A172 (cell line): ENCODE measurements at places on chromosomes 5 and 9. TPM values are rescaled to one million over a fixed set of nuclear protein-coding genes. Genes with fewer than 3 reads are reported as not detected.

GRCh38 chr9:130639124-130639765 is 25.1 kb upstream of the PRDM12 start:
- no peak for DNase-seq

DNA sequence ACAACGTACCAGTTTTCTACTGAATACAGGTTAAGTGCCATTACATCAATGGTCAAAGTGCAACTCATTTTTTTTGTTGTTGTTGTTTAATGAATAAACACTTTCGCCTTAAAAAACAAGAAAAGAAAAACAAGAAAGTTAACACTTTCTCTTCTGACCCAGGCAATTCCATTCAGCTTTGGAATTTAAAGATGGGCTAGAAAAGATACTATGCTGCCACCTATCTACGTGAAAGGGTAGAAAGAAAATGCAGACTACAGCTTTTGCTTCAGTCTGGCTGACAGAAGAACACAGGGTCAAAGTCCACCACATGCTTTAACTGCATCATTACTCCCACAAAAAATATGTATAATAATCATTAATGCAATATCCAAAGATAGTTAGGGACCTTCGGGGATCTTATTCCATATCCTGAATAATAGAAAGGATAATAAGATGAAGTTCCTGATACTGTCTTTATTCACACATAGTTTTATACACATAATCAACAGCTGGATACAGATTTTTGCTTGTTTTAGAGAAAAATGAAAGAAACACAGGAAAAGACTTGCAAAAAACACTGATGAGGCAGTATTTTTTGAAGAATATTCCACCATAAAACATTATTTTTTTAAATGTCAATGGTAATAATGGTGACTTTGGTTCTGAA is 40.4 kb downstream of the ZDHHC21 start:
- DNase-seq, result peak; percentile 4

DNA sequence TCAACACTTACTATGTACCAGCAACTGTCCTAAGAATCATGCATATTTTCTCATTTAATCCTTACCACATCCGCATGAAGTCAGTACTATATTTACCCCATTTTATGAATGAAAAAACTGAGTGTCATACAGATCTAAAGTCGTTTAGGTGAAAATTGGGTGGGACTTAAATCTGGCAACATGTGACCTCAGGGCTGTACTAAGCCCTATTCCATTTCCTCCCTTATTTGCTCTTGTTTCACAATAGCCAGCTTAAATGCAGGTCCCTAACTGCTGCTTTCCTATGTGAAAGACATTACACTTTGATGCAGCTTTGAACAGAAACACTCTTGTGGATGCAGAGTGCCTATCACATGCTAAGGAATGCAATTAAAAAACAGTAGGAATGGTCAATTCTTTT is 2.5 kb upstream of the RAB14 start:
- DNase-seq, result no peak

- DNase-seq, result no peak
Observed at GRCh38 chr5:88393716-88394535, 125.3 kb upstream of the TMEM161B start.

- DNase-seq, result peak; percentile 40
Observed at GRCh38 chr9:71680189-71680980, 87.9 kb downstream of the CEMIP2 start.

DNA sequence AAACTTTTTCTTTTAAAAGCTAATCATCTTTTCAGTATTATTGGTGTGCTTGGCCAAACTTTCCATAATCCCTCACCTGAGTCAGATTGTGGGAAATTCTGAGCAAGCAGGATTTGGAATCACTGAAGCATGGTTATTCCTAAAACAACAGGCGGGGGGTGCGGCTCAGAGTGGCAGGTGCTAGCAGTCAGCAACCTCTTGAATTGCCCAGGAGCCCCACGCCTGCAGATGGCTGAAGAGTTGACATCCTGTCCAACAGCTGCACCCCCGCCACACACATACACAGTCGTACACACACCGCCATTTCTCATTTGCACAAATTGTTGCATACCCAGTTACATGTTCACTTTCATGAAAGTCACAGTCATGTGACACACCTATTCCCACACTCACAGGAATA is 96.6 kb downstream of the LHX2 start:
- no peak for DNase-seq

GRCh38 chr5:128225245-128226030 is 141.9 kb downstream of the SLC12A2 start:
- no peak for DNase-seq

DNA sequence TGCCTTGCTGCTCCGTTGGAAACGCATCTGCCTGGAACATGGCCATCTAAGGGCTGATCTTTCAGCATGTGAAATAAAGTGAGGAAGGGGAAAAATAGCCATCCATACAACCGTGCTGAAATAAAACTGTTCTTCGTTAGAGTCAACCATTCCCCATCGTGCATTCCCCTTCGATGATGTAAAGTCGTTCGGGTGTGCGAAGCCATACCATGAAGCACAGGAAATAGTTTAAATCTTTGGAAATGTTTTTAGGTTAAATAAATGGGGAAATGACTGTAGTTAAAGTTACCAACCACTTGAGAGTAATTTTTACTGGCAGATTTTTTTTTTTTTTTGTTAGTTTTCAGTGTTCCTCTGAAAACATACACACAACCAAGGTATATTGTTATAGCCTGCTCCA is 302.5 kb downstream of the SH3GL2 start:
- no peak for DNase-seq

DNA sequence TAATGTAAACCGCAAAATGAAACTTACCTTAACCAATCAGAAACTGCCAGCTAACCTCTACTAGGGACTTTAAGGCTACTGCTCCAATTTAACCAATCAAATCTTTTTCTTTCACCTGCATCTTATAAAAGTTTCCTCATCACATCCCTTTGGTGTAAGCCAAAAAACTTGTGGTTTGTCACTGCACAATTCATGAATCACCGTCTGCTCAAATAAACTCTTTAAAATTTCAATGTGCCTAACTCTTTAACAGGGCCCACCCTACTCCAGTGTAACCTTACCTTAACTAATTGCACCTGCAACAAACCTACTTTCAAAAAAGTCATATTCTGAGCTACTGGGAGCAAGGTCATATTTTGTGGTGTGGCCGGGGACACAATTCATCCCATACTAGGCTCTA is 172.2 kb upstream of the GRAMD2B start:
- no peak for DNase-seq

- no peak for DNase-seq
Observed at GRCh38 chr5:84535281-84535680, 150.6 kb upstream of the EDIL3 start.

DNA sequence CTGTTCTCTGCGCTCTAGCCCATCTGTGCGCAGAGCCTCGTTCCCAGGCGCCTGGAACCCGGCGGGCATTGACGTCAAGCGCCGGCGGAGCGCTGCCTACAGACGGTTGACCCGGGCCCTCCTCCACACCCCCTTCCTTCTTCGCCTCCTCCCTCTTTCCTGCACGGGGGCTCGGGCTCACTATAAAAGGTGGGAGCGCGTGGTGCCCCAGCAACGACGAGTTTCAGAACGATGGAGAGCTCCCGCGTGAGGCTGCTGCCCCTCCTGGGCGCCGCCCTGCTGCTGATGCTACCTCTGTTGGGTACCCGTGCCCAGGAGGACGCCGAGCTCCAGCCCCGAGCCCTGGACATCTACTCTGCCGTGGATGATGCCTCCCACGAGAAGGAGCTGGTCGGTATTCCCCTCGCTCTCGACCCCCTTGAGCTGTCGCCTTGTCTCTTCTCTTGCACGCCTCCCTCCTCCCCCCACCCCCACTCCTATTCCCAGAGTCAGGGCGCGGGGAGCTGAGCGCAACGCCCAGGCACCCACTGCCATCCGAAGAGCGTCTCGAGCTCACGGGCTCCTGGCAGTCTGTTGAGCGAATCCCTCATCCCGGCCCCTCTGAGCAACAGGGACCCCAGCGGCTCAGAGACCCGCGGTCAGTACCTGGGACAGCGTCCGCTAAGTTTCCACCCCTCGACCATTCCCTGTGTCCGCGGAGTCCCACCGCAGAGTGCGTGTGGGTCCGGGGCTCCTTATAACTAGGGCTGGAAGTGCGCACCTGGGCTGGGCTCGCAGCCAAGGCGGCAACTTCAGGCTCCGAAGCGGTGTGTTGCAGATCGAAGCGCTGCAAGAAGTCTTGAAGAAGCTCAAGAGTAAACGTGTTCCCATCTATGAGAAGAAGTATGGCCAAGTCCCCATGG is at the start of gene CARTPT:
CARTPT (plus strand) TSS at position 213 of the 902 bp plus-strand sequence; CDS start at position 232, 19 bp downstream.
- no peak for DNase-seq

- DNase-seq, result no peak
Observed at GRCh38 chr5:95070866-95071265, 214.0 kb downstream of the MCTP1 start.

GRCh38 chr9:89715318-89715858 is 110.6 kb downstream of the GADD45G start:
- no peak for DNase-seq

GRCh38 chr9:89397471-89397870 is 79.2 kb downstream of the SECISBP2 start:
- no peak for DNase-seq

- no peak for DNase-seq
Observed at GRCh38 chr9:14857449-14858305, 52.6 kb downstream of the FREM1 start.

- DNase-seq, result no peak
Observed at GRCh38 chr9:75921391-75922127, 31.1 kb downstream of the PCSK5 start.

DNA sequence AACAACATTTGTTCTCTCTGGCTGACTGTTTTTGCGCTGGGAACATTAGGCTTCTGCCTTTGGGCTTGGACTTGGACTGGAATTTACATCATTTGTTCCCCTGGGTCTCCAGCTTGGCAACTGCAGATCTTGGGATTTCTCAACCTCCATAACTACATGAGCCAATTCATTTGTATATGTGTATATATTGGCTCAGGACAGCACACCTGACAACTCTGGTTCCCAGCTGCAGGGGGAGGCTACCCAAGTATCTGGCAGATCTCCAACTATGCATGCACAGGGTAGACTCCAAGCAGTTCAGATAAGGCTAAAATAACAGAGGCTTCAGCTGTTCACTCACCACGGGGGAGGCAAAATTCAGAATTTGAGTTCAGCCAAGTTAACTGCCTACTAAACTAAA is 31.6 kb upstream of the F2RL1 start:
- peak; percentile 65 for DNase-seq

DNA sequence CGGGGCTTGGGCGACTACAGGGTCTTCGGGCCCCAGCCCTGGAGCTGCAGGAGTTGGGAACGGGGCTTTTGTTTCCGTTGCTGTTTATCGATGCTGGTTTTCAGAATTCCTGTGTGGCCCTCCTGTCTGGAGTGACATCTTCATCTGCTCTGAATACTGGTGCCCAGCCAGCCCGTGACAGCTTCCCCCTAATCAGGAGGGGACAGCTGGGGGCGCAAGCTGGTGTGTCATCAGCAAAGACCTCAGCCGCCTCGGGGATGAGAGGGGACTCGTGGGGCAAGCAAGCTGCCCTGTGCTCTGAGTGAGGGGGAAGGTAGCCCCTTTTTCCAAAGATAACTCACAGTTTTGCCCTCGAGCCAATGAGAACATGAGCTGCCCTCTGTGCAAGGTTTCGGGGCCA is 110.7 kb downstream of the RXRA start:
- no peak for DNase-seq

The BTNL8 gene
- total RNA-seq, result 0.71 TPM in 1 of 2 replicates, not detected in the other

The LECT2 gene
- total RNA-seq, result not detected in 2 replicates

The GALNT12 gene
- total RNA-seq, result 4.0 and 5.4 TPM in 2 replicates

The CDH12 gene
- 0.47 and 2.2 TPM in 2 replicates for total RNA-seq

The INSL6 gene
- not detected in 2 replicates for total RNA-seq

The CKS2 gene
- total RNA-seq, result 446 and 553 TPM in 2 replicates
